ENCODE measurements at places on chromosomes 6 and 20.

- no peak for DNase-seq
Measured at GRCh38 chr6:169158691-169159090, 95.0 kb downstream of the THBS2 start.

- no peak for DNase-seq
Measured at GRCh38 chr20:18532626-18533025, 24.9 kb downstream of the SEC23B start.

GRCh38 chr20:12916699-12917098 lies 92.1 kb upstream of the SPTLC3 start:
- no peak for DNase-seq

GRCh38 chr6:77762386-77762785 lies 109.5 kb downstream of the MEI4 start:
- no peak for DNase-seq

DNA sequence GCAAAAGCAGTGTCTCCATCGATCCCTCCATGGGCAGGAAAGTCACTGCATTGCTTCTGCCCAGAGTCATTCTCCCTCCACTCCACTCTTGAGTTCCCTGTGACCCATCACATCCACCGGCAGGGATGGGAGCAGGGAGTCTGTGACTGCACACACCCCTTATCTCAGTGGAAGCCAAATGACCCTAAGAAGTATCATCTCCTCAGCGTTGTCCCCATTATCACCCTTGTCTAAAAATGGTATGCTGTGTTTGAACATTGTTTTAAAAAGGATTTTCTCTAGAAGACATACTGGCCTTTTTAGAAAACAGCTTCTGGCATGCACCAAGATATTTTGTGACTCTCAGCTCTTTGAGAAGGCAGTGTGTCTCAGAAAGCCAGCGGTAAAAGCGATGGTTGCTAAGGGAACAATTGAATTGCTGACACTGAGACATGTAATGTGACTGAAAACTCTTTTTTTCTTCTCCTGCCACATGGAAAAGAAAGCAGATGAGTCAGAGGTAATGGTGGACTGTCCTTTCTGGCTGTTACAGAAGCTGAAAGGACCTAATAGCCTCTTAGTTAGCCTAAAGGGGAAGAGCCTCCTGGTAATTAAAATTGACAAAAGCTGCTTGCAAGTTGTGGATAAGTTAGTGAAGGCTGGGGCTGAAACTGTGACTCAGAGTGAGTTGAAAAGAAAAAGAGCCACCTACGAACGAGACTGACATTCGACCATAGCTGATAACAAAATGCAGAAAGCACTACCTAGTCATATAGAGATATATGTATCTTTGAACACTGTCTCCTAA lies 120.5 kb downstream of the MAP3K7 start:
- DNase-seq: no peak

DNA sequence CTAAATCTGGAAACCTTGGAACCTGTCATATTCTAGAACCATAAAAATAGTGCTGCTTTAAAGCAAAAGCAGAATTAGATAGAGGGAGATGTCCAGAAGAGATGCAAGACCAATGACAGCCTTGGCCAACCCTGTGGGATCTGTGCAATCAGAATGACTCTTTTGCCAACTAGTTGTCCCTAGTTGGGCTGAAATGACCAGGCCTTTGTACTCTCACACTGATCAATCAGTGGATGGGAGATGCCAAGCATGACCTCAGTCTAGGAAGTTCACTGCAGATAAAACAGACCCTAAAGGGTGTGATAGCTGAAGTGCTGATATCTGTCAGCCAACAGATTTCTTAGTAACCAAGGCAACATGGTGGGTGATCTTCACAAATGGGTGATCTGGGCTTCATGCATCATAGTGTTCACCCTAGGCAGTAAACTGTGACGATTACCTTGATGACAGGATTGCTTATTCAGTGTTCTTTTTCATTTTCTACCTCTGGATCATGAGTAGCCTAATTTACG lies 52.1 kb downstream of the BCKDHB start:
- no peak for DNase-seq

DNA sequence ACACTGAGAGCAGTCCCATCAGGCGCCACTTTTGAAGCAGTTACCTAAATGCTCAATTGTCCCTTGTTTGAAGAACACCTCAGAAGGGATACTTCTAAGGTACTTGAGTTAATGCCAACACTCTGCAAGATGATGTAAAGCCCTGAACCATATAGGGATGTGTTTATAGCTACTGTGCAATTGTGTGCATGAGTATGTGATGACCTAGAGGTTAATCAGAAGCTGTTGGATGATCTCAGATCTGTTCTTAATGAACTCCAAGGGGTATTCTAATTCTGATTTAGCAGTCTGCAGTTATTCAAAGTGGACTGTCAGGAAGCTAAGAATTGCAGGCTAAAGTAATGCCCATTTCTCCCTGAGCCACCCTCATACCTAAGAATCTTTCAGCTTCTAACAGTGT lies 158.3 kb downstream of the TMEM242 start:
- no peak for DNase-seq

DNA sequence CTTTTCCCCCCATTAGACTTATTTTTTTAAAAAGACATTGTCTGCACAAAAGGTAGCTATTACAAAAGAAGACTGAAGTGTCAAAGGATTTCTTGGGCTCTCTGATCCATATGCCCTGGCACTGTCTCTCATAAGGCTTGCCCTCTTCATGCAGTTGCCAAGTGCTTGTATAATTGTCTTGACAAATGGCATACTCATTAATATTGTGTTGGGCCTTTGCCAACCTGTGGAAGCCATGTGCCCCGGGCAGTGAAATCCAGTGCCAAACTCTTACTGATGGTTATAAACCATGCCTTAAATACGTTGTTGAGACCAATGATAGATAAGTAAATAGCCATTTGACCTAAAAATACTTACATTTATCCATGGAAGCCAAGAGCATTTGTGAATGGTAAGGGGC lies 98.1 kb downstream of the FARS2 start:
- DNase-seq: no peak

GRCh38 chr6:89073014-89073620 lies 7.4 kb upstream of the PNRC1 start:
- DNase-seq: peak; percentile 94

DNA sequence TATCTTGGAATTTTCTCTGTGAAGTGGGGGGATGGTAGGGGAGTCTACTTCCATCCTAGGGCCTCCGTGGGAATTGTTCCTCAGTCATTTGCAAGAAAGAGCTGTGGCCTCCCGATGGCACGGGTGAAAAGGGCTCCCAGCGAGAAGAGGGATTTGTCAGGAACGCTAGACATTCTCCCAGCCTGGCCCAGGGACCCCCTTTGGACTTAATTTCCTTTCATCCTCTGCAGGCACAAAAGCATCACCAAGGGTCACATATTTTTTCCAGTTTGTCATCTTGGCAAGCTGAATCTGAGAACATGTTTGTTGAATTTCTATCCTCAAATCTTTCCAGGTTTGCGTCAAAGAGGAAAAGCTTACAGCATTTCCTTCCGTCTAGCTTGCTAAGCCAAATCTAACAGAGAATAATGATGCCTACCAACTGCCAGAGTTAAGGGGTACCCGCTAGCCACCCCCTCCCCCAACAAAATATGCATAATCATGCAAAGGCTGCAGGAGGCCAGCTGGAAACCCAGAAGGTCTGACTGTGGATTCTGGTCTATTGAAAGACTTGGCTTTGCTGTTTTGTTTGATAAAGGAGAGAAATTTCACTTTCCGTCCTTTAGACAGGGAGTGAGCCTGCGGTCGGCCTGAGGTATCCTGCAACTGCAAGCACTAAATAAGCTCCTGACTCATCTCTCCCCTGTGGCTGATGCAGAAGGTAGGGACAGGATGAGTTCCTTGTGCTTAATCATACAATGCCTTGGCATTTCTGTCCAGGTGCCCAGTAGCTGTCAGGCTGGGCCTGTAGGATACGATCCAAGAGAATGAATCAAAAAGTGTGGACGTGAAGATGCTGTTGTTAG lies 23.1 kb downstream of the PSMG4 start:
- DNase-seq: no peak

GRCh38 chr20:56928007-56928406 lies 298.9 kb downstream of the TFAP2C start:
- DNase-seq: no peak

DNA sequence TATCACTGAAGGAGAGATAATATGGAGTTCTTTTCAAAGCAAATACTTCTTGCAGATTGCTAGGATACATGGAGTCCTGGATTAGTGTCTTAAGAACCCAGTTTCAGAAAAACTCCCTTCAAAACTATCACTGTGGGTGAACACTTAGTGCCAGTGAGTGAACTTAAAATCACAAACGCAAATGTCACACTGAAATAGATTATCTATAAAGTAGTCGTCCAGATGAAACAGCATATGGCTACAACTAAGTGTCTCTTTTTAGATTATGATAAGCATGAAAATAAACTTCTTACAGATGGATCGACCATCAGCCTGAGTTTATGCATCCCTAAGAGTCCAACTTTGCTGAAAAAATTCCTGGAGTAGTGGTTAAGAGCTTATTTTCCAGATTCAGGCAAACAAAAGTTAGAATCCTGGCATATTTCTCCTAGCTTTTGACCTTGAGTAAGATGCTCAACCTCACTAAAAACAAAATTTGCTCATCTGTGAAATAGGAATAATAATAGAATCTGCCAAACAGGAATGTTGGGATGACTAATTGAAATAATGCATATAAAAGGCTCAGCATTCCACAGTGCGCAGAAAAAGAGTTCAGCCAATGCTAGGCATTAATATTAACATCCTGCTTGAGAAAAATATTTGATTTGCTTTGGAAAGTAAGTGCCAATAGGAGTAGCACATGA lies 70.4 kb downstream of the DOK5 start:
- no peak for DNase-seq

DNA sequence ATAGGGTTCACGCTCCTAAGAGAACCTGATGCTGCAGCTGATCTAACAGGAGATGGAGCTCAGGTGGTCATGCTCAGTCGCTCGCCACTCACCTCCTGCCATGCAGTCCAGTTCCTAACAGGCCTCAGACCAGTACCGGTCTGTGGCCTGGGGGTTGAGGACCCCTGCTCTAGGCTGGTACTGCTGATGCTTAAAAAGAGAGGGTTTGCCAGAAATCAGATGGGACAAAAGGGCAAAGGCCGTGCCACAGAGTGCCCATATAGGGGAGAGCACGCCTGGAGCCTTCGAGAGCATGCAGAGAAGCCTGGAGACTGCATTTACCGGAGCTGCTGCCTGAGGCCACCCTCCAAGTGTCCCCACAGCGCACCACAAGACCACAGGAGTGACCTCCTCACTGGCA lies 75.5 kb downstream of the PTPN1 start:
- no peak for DNase-seq

- DNase-seq: no peak
Measured at GRCh38 chr6:157224178-157224950, 99.0 kb downstream of the TMEM242 start.

- peak; percentile 92 for DNase-seq
Measured at GRCh38 chr6:167699141-167699931, 127.4 kb upstream of the AFDN start.

- no peak for DNase-seq
Measured at GRCh38 chr6:163646866-163647265, 232.3 kb downstream of the QKI start.

- DNase-seq: peak; percentile 45
Measured at GRCh38 chr6:93419304-93420162, at the start of gene EPHA7. TSS of gene EPHA7 (minus strand) at chr6:93419559. CDS start at chr6:93419341, 218 bp downstream.

DNA sequence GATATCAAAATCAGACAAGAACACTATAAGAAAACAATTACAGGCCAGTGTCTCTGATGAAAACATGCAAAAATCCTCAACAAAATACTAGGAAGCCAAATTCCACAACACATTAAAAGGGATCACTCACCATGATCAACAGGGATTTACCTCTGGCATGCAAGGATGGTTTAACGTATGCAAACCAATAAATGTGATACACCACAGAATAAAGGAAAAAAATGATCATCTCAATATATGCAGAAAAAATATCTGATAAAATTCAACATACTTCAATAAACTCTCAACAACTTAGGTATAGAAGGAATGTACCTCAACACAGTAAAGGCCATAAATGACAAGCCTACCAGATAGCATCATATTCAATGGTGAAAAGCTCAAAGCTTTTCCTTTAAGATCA lies 66.6 kb downstream of the SHPRH start:
- DNase-seq: no peak

- DNase-seq: no peak
Measured at GRCh38 chr6:88124925-88125557, 41.1 kb downstream of the CNR1 start.

DNA sequence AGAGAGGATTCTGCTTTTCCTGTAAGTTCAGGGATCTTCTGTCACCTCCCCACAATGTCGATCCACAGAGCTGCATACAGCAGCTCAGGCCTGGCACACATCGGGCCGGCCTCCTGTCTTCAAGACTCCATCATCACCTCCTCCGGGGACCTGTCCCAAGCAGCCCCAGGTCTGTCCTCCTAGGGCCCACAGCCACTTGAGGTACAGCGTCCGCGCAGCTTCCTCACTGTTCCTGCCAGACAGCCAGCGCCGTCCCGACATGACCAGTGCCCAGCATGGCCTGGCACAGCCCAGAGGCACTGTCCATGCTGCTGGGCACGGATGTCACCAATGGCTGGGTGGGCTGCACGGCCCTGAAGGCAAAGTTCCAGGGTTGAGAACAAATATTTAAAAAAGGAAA lies 101.6 kb downstream of the DLL1 start:
- DNase-seq: no peak

GRCh38 chr20:32301719-32302506 lies 24.5 kb downstream of the KIF3B start:
- DNase-seq: no peak

- no peak for DNase-seq
Measured at GRCh38 chr6:15033850-15034203, 212.0 kb upstream of the JARID2 start.

DNA sequence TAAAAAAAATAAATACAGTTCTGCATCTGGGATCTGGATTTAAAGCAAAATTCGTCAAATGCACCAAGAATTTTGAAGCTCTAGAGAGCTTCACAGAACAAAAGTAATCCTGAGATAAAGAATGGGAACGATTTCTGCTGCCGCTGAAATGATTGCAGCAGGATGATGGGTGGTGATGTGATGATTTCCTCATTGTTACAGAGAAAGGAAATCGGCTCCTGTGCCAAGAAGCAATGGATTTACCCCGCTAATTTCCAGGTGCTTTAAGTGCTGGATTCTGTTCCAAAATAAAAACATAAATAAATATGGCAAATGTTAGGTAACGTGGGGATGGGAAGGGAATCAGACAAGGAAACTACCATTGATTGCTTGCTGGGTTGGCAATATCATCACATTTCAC lies 1067.9 kb upstream of the MAP3K7 start:
- no peak for DNase-seq

DNA sequence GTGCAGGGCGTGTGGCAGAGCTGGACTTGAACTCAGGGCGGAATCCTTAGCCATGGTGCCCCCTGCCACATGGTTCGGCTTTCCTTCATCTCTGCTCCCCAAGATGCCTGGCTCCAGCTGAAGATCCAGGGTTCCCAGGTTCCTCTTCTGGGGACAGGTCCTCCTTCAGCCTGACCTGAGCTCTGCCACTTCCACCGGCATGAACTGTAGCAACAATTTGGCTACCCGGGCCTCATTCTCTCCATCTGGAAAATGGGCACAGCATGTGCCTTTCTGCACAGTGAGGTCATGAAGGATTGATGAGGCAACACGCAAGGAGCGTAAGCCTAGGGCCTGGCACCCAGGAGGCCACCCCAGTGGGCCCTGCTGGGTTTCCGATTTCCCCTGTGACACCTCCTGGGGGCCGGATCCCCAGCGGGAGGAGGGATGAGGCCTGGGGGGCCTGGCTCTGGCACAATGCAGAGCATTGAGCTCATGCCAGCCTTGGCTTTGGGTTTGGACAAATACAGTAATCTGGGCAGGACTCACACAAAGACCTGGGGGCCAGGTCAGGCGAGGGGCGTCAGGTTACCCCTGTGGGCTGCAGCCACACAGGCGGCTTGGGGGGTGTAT lies 74.0 kb downstream of the CEBPB start:
- no peak for DNase-seq

- no peak for DNase-seq
Measured at GRCh38 chr6:106199331-106199730, 113.2 kb downstream of the PRDM1 start.
